GM23248 (cell line): ENCODE measurements at places on chromosomes 2 and 18.
A peak's percentile ranks its signal among the peaks of the same experiment; 100 is the strongest.

GRCh38 chr18:55861266-55861665, 273.3 kb upstream of the TCF4 start:
- peak; percentile 68 for DNase-seq

DNA sequence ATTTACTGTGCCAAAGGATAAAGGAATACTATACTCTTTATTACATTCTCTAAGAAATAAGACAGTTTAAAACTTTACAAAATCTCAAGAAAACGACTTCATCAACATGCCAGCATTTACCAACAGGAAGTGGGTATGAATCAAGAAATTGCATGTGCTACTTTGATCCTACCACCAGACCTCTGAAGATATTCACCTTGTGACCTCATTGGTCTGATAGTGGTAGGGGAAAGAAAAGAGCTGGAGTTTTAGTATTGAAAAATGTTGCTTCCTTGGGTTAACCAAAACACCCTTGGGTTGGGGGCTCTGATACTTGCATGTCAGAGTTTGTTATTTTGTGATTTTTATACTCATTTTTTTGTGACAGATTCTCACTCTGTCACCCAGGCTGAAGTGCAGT, 84.1 kb upstream of the LPIN2 start:
- DNase-seq: no peak

DNA sequence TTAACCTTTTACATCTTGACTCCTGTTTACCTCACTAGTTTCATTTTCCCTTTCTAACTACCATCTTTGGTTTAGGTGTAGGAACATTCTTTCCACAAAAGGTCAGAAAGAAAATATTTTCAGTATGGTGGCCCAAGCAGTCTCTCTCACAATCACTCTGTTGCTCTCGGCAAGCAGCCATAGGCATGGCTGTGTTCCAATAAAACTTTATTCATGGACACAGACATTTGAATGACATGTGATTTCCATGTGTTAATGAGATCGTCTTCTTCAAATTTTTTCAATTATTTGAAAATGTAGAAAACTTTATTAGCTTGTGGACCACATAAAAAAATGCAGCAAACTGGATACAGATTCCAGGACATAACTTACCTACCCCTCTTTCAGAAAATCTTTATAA, 109.7 kb upstream of the CNTNAP5 start:
- no peak for DNase-seq

- DNase-seq: no peak
Observed at GRCh38 chr2:214519258-214519818, 108.5 kb downstream of the VWC2L start.

DNA sequence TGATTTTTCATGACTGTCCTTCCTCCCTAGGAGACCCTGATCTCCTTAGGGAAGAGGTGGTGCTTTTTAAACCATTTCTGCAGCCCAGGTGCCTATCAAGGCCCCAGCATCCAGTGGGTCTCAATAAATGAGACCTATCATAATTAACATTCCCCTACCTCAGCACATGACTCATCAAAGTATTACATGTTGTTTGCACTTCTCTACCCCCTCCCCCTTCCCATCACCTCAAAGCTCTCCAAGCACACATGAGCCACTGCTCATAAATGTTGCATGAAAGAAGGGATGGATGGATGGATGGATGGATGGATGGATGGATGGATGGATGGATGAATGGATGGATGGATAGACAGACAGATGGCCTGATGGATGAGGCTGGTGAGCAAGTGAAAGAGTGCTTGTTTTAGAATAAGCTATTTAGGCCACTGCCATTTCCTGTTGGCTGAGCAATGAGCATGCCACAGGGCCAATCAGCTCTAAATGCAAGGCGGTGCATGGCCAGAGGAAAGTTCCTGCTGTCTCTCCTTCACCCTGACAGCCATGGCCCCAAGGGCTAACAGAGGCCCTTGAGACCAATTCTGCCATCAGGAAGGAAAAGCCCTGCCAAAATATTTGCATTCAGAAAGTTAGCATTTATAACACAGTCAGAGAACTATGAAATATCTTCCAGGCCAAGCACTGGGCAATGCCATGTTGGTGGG, 20.9 kb upstream of the STEAP3 start:
- no peak for DNase-seq

- DNase-seq: no peak
Observed at GRCh38 chr2:1497122-1497611, 83.9 kb downstream of the TPO start.

- no peak for DNase-seq
Observed at GRCh38 chr18:8741117-8741516, 35.8 kb downstream of the MTCL1 start.

DNA sequence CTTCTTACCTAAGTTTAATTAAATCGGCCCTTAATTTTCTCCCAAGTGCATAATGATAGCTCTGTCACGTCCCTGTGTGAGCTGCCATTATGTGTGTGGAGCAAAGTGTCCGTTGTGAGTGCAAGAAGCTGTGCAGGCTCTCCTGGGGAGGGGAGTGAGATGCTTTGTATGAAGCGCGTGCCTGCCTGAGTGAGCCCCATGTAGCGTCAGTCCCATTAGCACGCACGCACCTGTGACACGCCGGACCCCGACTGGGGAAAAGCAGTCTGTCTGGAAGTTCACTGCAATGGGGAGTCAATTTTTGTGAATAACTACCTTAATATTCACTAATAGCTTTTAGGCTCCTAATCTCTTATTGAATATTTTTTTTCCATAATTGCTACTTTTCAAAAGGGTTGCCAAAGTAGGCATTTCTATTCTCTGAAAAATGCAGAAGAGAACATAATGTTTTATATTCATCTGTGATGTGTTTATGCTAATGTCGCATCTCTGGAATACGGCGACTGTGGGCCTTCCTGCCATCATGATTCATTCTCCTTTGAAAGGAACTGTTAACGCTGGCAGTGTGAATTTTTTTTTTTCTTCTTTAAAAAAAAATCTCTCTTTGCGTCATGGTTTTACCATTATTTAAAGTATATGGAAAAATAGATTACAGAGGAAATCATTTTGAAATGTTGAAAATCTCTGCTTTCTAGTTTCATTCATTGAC, 157.7 kb downstream of the COL4A4 start:
- DNase-seq: no peak

DNA sequence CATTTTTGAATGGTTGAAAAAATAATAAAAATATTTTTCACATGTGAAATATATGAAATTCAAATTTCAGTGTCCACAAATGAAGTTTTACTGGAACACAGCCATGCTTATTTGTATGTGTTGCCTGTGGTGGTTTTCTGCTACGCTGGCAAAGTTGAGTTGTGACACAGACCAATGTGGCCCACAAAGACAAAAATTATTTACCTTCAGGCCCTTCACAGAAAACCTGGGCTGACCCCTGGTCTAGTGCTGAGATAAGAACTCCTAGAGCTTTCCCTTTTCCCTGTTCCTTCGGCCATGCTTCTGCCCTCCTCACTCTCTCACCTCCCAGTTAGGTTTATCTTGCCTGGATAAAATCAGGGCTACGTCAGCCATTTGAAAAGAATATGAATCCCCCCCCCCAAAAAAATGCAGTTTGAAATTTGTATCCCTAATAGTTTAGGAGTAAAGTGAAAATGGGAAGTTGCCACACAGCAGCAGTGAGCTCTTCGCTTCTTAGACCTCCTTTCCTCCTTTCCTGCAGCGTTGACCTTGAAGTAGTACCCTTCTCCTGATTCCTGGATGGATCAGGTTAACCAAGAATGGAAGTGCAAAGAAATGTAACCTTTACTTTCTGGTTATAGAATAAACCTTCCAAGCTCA, 91.0 kb downstream of the LIMS1 start:
- no peak for DNase-seq

- DNase-seq: peak; percentile 36
Observed at GRCh38 chr18:7174344-7175095, 56.4 kb upstream of the LRRC30 start.

DNA sequence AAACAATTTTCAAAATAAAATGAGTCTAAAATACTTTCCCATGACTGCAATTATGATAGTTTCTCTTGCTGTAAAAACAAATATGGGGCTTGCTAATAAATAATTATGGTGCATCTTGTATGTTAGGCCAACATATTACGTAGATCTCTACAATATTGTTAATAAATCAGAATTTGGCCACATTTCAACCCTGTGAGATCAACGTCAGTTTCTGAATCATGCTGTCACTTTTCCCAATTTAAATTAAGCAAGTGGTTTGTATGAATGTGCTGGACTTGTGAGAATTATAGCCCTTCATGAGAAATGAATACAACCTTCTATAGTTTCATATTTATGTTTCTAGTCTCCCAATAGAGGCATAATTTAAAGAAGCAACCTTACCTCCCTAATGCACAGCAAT, 808.9 kb downstream of the SUCLG1 start:
- peak; percentile 22 for DNase-seq

DNA sequence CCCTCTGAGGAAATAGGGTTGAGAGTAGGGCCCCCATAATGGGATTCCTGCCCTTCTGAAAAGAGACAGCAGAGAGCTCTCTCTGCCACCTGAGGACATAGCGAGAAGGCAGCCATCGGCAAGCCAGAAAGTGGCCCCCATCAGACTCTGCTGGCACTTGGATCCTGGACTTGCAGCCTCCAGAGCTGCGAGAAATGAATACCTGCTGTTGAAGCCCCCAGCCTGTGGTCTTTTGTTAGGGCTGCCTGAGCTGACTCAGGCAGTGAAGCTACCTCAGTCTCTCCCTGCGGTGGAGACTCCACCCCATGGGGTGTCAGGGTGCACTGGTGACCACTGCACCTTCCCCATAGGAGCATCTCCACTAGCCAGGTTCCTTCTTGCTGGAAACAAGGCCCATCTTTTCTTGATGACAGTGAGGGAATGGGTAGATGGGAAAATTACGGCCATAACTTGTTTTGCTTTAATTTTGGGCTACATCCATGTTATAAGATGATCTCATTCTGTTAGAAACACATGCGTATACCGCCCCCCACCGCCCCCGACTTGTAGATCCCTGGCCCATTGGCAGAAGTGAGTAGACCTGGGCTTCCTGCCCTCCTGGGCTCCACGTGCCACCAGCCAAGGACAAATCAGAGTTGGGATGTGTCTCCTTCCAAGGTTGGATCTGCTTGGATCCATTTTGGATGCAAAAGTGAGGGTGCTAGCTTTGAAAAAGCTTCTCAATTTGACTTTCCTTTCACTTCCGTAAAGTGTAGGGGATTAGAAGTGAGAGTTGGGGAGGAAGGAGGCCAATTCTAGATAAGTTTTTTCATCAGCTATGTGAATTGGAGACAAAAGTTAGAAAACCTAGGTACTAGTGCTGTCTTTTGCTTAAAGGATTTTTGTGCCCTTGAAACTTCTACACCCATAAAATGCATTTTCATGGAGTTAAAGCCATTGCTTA, 42.9 kb downstream of the NCK2 start:
- no peak for DNase-seq

GRCh38 chr2:73063472-73063871, 8.0 kb downstream of the SFXN5 start:
- DNase-seq: no peak

DNA sequence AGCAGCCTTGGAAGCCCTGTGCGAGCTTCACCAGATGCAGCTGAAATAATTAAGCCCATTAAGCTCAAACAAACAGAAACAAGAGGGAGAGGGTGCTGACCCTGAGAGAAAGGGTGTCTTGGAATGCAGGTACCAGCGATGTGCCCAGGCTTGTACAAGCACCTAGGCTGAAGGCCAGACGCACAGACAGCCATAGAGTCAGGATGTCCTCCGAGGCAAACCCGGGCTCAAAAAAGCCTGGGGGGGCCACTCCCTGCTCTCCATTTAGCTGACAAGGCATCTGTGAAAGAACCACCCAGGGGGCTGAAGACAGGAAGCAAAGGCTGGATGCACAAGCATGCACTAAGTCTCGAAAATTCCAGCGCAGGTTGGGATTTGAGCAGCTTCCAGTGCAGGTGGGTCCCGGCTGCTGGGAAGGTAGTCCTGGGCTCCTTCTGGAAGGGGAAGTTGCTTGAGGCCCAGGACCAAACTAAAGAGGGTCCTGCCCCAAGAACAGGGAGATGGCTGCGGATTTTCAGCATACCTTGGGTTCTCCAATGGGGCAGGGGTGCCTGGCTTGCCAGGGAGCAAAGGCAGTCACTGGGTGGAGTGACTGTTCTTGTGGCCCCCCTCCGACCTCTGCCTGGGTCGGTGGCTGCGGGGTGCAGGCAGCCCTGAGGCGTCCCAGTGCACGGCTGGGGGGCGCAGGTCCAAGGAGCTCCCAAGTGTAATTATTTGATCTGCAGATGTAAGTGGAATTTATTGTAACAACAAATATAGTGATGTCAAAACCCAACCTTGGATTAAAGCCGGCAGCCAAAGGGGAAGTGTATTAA, 5.9 kb downstream of the GBX2 start:
- no peak for DNase-seq

GRCh38 chr2:159114835-159115234, 146.4 kb downstream of the TANC1 start:
- no peak for DNase-seq

GRCh38 chr2:205370726-205371125, 311.6 kb upstream of the NRP2 start:
- no peak for DNase-seq

DNA sequence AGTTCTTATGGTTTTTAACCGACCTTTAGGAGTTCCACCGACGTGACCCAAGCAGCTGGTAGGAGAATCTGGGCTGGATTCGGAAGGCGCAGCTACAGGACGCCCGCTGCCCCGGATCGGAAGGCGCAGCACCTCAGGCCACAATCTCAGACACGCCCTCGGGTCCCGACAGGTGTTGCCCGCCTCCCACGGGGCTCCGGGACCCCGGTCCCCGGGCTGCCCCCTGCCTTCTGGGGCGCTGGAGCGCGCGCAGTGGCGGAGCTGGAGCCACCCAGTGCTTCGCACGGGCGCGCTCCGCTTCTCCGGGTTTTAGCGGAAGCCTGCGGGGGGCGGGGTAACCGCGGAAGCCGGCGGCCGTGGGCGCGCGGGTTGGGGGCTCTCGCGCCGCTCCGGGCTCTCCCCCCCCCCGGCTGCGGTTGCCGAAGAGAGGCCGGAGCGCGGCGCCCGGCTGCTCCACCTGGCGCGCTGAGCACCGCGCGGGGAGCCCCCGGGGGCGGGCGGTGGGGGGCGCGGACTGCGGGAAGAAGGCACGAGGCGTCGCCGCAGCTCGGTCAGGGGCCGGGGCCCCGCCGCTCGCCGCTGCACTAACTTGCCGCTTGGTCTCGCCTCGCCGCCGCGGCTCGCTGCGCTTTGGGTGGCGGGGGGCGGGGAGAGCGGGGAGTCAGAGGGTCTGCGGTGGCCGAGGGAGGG, 718.8 kb downstream of the DPP10 start:
- DNase-seq: no peak

GRCh38 chr2:11680901-11681721, 11.1 kb upstream of the NTSR2 start:
- no peak for DNase-seq

DNA sequence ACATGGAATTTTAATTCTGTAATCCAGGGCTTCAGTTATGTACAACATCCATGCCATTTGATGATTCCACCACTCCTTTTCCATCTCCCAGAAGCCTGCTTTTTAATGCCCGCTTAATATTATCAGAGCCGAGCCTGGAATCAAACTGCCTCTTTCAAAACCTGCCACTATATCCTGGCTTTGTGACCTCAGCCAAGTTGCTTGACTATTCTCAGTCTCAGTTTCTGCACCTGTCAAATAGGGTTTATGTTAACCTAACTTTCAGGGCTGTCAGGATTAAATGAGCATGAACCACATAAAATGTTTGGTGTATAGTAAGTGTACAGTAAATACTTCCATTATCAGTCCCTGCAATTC, 108.7 kb downstream of the XRCC5 start:
- DNase-seq: no peak

GRCh38 chr2:181367906-181368435, 89.2 kb upstream of the ITGA4 start:
- no peak for DNase-seq

GRCh38 chr2:174924061-174924693, 81.0 kb downstream of the CHN1 start:
- DNase-seq: no peak
